Suppressor macrophage treated with lipopolysaccharide for 4 hours (primary cell): ENCODE measurements at places on chromosomes 5 and 9.

GRCh38 chr9:126170286-126170823, 156.3 kb upstream of the MVB12B start:
- no peak for DNase-seq

DNA sequence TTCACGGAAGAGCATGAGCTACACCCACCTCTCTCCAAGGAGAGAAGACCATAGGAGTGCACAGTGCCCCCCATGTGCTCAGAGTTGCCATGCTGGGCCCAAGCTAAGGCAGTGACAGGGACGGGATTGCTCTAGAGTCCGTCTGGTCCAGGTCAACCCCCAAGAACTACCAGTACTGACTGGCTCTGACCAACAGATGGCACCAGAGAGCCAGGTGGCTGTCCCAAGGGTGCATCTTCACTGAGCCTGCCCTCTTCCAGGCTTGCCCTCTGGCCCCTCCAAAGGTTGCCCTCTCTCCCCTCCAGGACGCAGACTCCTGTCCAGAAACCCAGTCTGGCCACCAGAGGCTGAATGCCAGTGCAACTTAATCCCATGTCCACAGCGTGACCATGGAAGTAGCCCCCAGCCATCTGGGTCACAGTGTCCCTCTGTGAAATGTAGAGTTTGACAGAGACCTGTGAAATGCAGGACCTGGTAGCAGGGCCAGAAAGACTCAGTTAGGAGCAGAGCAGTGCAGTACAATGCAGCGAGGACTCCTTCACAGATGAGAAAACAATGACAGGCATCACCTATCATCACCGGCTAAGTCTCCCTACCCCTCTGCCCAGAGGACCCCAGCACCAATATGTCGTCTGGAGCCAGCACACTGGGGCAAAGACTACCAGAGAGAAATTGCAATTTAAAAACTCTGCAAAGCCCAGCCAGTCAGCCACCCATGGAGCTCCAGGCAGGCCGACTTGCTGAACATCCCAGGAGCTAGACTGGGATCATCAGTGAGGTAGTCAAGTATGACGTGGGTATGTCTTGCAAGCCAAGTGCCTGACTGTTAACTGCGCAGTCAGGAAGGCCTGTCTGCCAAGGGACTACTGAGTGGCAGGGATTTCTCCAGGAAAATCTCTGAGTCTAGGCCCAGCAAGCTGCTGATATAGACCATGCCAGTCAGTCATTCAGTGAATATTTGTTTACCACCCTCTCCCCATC, 7.7 kb upstream of the SKP1 start:
- DNase-seq = peak; percentile 80

- no peak for DNase-seq
These were observed 4.7 kb downstream of the ZFAND5 start for GRCh38 chr9:72360324-72360723.

- peak; percentile 91 for DNase-seq
These were observed at the start of gene CD14 for GRCh38 chr5:140633021-140633471. Gene CD14, minus strand, starts transcription at chr5:140633175. Its CDS starts 104 bp downstream, at chr5:140633071.

- no peak for DNase-seq
These were observed 76.8 kb upstream of the TRIO start for GRCh38 chr5:14066326-14066725.

DNA sequence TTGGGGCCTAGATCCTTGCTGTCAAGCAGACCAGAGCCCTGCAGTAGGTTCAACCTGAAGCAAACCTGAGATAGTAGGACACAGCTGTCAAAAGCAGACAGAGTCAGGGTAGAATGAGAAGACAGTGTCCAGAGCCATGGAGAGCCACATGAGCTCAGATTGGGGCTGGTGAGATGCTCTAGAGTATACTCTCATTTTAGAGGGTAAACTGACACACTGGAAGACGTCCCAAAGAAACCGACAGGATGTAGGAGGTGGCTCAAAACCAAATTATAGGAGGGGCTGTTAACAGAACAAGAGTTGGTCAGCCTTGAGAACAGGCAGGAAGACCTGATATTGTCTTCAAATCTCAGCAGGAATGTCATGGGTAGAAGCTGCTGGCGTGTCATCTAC, 11.5 kb downstream of the CCDC69 start:
- DNase-seq = no peak

- no peak for DNase-seq
These were observed 461.1 kb upstream of the DAP start for GRCh38 chr5:11222169-11222568.

GRCh38 chr5:168055141-168055683, 236.2 kb upstream of the WWC1 start:
- DNase-seq = no peak

DNA sequence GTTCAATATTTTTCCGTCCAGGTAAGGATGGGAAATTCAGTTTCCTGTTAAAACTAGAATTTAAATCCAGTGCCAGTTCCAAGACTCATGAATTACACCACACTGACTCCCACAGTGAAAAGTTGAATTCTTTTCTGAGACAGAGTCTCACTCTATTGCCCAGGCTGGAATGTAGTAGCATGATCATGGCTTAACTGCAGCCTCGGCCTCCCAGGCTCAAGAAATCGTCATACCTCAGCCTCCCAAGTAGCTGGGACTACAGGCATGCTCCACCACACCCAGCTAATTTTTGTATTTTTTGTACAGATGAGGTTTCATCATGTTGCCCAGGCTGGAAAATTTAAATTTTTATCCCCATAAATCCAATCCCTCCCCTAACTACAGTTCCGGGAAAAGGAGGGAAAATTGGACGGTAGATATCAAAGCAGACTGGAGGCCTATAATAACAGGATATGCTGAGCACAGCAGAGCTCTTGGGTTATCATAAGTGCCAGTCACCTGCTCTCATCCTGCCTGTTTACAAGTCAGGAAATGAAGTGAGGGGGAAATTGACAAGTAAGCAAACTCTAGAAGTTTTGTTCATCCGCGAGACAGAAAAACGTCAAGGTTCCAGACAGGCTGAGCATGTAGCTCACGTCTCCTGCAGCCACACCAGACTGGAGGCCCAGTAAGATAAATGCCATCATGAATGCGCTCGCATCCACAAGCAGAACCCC, 105.7 kb downstream of the UGCG start:
- DNase-seq = no peak

DNA sequence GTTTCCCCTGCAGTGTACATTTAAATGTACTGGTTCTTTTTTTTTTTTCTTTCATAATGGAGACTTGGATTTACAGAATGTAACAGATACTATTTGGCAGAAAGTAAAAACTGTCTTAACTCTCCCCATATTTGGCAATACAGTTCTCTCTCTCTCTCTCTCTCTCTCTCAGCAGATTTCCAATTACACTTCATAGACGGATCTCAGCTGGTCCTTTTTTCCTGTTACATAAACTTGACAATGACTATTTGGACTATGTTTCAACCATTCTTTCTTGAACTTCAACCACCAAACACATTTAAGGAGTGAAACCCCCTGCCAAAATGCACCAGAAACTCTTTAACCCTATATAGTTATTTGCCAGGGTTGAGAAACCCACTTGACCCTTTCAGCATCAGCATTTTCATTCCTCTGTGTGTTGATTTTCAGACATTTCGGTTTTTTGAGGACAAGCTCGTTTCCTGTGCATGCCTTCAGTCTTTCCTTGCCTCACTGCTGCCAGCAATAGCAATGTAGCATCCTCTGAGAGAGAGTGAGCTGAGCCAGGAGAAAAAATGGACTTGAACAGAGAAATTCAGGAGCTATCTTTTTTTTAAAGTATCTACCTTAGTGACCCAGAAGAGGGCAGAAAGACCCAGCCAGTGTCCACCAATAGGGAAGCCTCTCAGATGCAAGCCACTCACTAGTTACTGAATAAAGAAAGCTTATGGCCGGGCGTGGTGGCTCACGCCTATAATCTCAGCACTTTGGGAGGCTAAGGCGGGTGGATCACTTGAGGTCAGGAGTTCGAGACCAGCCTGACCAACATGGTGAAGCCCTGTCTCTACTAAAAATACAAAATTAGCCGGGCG, 26.0 kb upstream of the GNA14 start:
- DNase-seq = no peak

DNA sequence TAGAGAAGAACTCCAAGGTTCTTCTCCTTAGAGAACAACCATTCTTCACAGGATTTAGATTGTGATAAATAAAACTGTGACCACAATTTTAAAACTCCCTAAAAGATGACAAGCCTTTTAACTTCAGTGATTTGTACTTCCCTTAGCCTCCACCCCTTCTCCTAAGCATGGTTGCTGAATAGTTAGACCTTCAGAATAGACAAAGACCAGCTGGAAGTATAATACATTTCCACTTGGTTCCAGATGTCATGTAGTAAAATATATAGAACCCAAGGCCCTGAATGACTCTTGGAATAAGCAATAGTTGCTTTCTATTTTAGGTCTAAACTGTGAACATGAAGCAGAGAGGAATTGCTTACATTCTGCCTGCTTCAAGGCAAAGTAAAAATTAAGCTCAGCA, 208.7 kb downstream of the ARRDC3 start:
- DNase-seq = no peak

DNA sequence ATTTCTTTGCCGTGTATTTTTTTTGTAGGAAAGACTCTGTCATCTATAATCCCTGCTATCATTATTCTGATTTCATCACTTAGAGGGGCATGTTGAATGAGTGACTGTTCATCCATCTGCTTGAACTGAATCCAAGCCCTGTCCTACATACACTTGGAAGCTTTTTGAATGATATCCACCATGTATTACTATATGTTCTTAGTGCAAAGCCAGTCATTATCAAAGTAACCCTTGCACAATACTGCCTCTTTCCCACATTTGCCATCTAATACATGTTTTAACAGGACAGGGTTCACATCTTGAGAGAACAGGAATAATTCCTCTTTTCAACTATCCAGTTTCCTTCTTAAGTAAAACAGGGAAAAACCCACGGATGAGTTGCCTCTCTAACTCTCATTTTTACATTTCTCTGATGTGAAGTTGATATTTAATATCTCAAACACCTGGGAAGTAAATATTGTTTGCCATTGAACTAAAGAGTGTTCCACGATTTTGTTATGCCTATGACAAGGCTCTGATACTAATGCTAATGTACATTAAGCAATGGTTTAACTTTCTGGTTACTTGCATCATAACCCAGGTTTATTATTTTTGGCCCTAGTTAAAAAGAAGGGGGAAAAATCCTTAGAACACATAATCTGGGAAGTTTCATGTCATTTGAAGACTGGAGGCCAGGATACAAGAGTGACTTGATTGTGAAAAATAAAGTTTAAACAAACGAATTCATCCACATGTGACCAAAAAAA, 103.7 kb upstream of the TARS1 start:
- peak; percentile 1 for DNase-seq

DNA sequence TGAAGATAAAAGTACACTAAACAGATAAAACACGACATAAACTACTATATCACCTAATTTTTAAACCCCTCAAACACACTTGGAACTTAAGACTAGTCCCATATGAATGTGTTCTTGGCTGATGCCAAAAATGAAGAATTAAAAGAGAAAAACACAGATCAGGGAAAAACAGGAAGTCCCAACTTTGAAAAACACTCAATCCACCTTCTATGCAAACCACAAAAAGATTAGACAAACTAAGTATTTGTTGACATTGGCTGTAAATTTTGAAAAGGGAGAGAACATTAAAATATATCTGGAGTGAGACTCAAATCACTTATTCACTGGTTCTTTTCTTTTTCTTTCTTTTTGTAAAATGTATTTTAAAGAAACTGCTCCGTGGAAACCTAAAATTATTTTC, 81.4 kb downstream of the ANKH start:
- DNase-seq = no peak

DNA sequence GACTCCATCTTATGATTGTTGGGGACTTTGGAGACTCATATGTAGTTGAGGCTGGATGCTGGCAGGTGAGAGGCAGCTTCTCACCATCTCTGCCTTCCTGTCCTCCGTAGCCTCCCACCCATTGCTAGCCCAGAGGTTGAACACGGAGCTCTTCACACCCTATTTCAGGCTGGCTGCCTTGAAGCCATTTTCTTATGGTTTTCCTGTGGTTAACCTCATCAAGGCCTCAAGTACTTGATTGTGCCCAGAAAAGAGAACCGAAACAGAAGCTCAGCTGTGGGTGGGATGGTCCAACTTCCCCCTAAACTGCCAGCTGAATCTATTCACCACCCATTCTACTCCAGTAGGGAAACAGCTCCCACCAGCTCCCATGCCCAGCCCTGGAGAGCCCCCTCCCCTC, 102.9 kb downstream of the LIFR start:
- peak; percentile 81 for DNase-seq

- DNase-seq = no peak
These were observed 24.0 kb downstream of the NAA35 start for GRCh38 chr9:85964949-85965348.

DNA sequence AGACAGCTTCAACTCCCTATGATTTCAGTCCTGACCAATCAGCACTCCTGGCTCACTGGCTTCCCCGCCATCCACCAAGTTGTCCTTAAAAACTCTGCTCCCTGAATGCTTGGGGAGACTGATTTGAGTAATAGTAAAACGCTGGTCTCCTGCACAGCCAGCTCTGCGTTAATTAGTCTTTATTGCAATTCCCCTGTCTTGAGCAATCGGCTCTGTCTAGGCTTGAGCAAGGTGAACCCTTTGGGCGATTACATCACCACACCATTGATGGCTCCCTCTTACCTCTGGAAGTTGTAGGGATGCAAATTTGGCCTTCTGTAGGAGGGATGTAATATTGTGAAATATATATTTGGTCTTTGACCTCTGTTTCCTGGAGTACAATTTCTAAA, 2.9 kb upstream of the SLC23A1 start:
- DNase-seq = peak; percentile 7

GRCh38 chr5:167701051-167701450, 590.4 kb upstream of the WWC1 start:
- DNase-seq = no peak

GRCh38 chr9:110847671-110848070, 179.1 kb downstream of the MUSK start:
- DNase-seq = peak; percentile 51

GRCh38 chr5:153713943-153714342, 223.5 kb downstream of the GRIA1 start:
- DNase-seq = no peak

DNA sequence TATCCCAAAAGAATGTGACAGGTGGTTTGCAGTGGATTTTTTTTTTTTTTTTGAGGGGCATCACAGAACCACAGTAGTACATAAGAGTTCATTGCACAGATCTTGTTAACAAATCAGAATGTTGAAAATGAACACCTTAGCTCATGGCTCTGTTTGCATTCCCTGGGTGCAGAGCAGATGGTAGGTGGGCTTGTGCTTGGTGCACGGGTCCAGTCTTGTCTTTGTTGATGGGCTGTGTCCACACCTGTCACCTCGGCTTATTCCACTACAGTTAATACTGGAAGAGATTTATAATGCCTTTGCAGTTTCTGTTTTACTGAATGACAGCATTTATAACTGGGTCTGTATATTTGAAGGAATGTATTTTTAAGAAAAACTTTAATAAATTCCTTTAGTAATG, 146.6 kb downstream of the KDM4C start:
- DNase-seq = no peak
